ENCODE measurements at places on chromosomes 1 and 21.

- no peak for DNase-seq
Observed at GRCh38 chr1:89688607-89689006, 55.7 kb downstream of the LRRC8C start.

- no peak for DNase-seq
Observed at GRCh38 chr1:226882631-226883409, 12.4 kb downstream of the PSEN2 start.

DNA sequence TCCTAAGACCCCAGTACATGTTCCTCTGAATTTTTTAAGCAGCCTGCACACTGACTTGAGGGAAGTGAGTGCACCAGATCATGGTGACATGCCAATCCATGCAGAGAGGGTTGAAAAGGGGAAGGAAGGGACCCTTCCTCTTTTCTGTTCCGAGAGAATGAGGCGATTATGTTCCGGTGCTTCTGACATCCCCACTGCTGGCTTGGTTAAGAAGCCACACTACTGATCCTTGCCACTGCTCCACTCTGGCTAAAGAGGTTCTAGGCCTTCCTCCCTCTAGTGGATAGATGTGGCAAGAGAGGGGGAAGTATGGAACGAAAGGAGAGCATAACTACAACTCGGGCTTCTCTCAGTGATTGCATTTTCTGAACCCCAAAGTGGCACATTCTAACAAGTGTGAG, 1.8 kb upstream of the CYB5R1 start:
- peak; percentile 38 for DNase-seq

DNA sequence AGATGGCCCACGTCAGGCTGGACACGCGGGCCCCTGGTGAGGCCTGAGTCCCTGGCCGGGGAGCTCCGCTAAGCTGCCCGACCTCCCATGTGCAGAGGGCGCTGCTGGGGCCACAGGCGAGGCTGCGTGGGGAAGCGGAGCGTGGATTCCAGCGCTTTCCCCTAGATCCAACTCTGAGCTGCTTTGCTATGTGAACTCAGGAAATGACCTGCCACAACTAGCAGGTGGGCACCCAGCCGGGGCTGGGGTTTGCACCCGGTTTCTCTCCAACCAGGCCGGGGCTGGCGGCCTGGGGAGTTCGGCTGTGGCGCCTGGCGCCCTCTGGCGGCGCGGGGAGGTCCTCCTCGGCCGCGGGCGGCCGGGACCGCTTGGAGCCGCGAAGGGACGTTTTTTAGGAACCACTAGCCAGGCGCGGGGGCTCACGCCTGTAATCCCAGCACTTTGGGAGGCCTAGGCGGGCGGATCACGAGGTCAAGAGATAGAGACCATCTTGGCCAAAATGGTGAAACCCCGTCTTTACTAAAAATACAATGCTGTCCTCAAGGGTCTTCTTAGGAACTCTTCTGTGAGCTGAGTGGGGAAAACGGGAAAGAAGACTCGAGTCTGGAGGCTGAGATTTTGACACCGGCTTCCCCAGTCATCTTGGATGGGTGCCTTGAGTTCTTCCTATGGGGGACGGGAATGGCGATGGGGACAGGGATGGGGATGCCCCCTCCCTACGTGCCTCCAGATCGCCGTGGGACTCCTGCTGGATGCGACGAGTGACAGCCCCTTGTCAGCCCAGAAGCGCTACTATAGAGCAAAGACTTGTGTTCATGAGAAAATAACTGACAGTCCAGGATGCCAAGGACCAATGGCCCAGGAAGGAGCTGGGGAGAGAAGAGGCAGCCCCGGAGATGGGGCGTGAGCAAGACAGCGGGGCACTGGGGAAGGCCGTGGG, 12.6 kb downstream of the PYCR2 start:
- peak; percentile 71 for DNase-seq

DNA sequence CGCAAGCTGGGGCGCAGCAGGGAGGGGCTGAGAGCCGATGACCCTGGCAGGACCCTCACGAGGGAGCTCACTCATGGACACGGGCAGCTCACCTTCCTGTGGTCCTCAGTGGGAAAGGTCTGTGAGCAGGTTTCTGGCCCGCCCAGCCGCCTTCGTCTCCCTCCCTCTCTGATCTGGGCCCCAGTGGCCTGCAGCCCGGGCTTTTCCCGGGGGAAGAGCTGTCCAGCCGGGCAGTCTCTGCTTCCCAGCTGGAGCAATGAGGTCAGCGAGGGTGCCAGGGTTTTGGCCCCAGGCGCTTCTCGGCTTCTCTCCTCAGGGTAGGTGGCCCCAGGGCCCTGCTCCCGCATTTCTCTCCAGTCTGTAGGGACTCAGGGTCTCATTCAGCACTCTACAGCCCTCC, 22.2 kb upstream of the ARHGEF16 start:
- DNase-seq = no peak

- DNase-seq = no peak
Observed at GRCh38 chr1:115545791-115546733, 95.7 kb upstream of the VANGL1 start.

DNA sequence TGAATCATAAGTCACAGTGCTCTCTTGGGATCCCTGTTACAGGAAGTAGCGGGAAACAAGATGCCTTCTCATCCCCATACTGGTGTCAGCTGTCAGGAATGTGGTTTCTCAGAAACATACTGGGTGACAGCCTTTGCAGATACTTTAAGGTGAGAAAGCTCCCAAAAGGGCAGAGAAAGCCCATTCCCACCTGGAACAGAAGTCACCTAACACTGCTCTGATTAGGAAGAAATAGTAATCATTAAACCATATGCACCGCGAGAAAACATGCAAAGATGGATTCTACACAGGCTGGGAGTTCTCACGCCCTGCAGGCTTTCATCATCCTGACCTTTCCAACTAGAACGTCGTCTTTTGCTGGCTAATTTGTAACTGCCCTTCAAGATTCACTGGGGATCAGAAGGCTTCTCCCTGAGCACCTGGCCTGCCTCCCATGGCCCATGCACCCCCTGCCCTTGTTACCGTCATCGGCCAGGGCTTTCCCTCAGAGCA, 46.2 kb upstream of the SLC44A3 start:
- no peak for DNase-seq

- DNase-seq = no peak
Observed at GRCh38 chr1:48581270-48581669, 109.3 kb upstream of the SPATA6 start.

DNA sequence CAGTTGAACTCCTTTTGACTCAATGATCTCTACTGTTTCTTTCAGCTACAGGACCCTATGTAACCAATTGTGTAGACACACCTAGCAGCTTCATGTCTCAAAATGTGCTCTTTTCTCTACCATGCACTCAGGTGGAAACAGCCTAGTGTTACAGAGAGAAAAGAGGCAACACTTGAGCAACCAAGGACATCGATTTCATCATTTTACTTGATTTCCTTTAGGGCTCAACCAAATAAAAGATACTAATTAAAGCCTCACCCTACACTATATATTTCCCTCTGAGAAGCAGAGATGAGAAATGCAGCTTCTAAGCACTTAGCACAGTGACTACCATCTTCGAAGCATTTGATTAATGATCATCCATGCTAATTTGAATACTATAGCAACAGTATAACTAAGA, 55.1 kb downstream of the PTGER3 start:
- no peak for DNase-seq

GRCh38 chr1:89850844-89851415, 30.1 kb downstream of the LRRC8D start:
- no peak for DNase-seq

GRCh38 chr21:33550772-33551660, 8.2 kb downstream of the SON start:
- no peak for DNase-seq

DNA sequence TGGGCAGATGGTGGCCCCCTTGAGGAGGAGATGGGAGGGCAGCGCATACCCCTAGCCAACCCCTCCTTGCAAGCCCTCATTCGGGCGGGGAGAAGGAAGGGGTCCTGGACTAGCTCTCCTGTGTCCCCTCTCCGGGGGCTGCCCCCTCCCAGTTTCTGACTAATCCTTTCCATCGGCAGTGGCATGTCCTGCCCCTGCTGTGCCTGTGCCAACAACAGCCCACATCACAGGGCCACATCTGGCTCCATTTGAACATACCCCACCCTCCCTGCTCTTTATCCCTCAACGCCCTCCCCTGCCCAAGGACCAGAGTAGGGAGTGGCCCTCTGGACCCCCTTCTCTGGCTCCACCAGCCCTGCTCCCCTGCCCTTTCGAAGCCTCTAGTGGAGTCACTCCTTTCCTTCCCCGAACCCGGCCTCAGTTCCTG, 11.0 kb upstream of the LMNA start:
- no peak for DNase-seq

GRCh38 chr1:27436204-27437159, 44.1 kb downstream of the GPR3 start:
- DNase-seq = no peak

DNA sequence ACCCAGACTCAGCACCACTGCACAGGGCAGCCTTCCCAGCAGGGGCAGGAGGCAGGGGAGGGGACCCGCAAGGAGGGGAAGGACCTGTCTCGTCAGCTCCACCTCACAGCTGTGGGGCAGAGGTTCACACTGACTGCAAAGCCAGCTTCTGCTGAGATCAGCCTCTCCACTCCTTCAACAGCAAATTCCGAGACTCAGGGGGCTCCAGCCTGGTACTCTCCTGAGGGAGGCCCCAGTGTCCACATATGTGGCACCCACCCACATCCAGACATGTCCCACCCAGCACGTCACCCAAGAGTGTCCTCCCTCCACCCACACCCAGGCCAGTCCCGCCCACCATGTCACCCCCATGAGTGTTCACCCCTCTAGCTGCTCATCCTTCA, 329.5 kb downstream of the NPHP4 start:
- no peak for DNase-seq

- DNase-seq = no peak
Observed at GRCh38 chr1:162697140-162697895, 65.1 kb downstream of the DDR2 start.

DNA sequence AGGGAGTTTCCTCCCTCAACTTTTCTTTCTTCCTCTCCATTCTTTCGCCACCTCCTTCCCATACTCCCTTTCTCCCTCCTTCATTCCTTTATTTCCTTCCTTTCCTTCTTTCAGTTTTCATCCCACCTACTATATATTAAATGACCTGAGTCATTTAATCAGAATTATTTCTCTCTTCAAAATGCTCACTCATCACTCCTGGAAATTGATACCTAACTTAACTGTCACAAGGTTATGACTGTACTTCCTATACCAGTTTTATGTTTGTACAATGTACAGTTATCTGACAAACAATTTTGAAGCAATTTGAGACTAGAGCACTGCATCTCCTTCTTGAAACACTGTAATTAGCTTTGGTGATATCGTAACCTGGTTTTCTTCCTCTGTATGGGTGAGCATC, 41.4 kb downstream of the NEXN start:
- no peak for DNase-seq

DNA sequence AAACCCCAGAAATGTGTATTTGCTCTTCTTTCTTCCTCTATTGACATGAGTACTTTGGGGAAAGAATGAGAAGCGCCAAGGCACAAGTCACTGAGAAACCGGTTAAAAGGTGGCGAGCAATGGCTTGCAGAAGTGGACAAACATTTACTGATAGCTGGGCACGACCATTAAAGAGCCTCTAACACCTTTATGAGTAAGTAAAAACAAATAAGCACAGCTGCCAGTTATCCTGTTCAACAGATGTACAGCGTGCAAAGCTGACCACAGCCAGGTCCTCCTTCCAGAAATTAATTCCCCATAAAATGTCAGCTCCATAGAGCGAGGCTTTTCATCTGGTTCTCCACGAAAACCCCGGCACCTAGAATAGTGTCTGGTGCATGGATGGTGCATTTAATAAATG, 72.7 kb downstream of the CAPZB start:
- no peak for DNase-seq

GRCh38 chr1:161725908-161726472, 4.6 kb downstream of the FCRLB start:
- DNase-seq = peak; percentile 45

All from right lung (tissue), 10 donors.